CD8-positive, alpha-beta memory T cell (primary cell): ENCODE measurements at places on chromosomes 11 and 22.

GRCh38 chr22:27778294-27779090, 23.1 kb downstream of the MN1 start:
- no peak for DNase-seq
- no peaks in the 10 kb centered on the region for H3K27me3 ChIP-seq
- H3K4me1 ChIP-seq = no peaks in the 10 kb centered on the region
- no peak overlapping the region for H3K4me3 ChIP-seq

- H3K27me3 ChIP-seq = no peaks in the 10 kb centered on the region
- no peak for DNase-seq
- H3K4me1 ChIP-seq = no peaks in the 10 kb centered on the region
- no peaks in the 10 kb centered on the region for H3K36me3 ChIP-seq
These were observed 35.4 kb downstream of the MOB2 start for GRCh38 chr11:1450949-1451710.

DNA sequence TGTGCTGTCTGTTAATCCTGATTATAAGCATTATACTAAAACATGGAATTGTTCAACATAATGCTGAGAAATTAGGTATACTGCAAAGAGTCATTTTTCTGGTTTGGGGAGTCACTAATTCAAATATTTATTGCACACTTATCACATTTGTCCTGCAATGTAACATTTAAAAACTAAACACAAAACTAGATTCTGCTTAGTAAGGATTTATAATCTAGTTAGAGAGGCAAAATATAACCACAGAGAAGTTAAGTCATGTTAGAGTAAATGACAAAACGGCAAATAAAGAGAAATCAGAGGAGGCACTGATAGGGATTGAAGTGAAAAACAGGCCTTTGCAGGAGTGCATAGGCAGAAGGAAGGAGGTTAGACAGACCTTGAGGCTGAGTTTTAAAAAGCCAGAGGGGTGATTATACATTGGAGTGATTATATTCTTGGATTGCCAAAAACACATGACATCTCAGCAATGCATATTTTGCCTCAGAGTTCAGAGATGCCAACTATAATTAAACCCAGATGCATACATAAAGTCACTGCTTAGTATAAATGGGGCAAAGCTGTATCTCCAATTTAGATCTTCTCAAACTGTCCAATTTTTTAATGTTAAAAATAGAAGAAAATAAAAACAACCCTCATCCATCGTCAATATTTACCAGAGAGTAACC, 49.7 kb downstream of the CCDC34 start:
- no peak for DNase-seq
- H3K4me3 ChIP-seq = no peak overlapping the region
- H3K27me3 ChIP-seq = no peaks in the 10 kb centered on the region
- H3K27ac ChIP-seq = no peak overlapping the region
- no peaks in the 10 kb centered on the region for H3K36me3 ChIP-seq

GRCh38 chr22:49678842-49679170, 148.9 kb downstream of the BRD1 start:
- H3K4me1 ChIP-seq = no peaks in the 10 kb centered on the region
- H3K27ac ChIP-seq = no peak overlapping the region
- H3K27me3 ChIP-seq = no peaks in the 10 kb centered on the region
- DNase-seq = no peak
- no peak overlapping the region for H3K4me3 ChIP-seq

DNA sequence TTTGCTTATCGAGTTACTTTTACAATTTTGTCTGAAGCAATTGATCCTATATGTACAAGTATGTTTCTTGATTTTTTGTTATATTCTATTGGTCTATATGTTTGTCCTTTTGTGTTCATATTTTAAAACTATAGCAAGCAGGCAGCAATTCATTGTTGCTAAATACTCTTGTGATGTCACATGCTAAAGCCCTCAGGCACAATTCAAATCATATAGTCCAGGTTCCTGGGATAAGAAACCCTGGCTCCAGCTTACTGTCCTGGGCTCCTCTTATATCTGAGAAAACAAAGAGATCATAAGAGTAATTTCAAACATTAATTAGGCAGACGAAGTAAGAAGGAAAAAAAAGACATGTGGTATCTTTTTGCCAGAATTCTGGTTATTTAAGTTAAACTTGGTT, 6.6 kb upstream of the CCDC83 start:
- H3K27me3 ChIP-seq = no peaks in the 10 kb centered on the region
- H3K36me3 ChIP-seq = no peaks in the 10 kb centered on the region
- no peaks in the 10 kb centered on the region for H3K4me1 ChIP-seq
- H3K27ac ChIP-seq = no peak overlapping the region
- H3K4me3 ChIP-seq = no peak overlapping the region
- DNase-seq = no peak
